ENCODE measurements at places on chromosomes 4 and X.

GRCh38 chr4:86855572-86855971 is 6.4 kb upstream of the SLC10A6 start:
- DNase-seq: no peak

DNA sequence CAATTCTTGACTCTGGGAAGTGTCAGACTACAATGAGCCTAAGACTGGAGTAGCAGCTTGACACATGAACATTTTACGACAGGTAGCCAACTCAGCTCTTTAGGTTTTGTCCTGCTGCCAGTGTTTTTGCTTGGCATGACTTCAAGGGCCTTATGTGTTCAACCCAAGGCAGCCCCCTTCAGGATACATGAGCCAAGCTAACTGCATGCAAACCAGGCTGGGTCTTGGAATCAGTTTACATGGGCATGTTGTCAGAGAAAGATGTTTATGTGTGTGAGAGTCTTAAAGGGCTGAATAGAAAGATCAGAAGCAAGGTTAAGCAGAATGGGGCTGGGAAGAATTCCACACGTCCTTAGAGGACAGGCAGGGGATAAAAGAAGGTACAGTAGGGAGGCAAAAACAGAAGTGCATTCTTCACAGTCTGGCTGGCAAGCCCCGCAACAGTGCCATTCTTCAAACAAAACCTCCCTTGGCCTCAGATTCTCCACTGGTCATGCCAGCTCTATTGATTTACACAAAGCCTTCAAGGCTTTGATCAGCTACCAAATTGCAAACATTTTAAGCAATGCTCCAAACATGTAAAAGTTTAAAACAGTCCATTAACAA is 97.3 kb downstream of the NKX6-1 start:
- DNase-seq: no peak

- no peak for DNase-seq
These were observed 24.2 kb downstream of the AMMECR1 start for GRCh38 chrX:110293658-110294057.

GRCh38 chr4:40682290-40683101 is 52.8 kb upstream of the RBM47 start:
- no peak for DNase-seq

GRCh38 chrX:147953976-147954375 is 27.2 kb upstream of the FMR1NB start:
- no peak for DNase-seq

Measured in GM13976 (cell line).